Substantia nigra (tissue), 51 donors: ENCODE measurements at places on chromosomes 5 and 9.

DNA sequence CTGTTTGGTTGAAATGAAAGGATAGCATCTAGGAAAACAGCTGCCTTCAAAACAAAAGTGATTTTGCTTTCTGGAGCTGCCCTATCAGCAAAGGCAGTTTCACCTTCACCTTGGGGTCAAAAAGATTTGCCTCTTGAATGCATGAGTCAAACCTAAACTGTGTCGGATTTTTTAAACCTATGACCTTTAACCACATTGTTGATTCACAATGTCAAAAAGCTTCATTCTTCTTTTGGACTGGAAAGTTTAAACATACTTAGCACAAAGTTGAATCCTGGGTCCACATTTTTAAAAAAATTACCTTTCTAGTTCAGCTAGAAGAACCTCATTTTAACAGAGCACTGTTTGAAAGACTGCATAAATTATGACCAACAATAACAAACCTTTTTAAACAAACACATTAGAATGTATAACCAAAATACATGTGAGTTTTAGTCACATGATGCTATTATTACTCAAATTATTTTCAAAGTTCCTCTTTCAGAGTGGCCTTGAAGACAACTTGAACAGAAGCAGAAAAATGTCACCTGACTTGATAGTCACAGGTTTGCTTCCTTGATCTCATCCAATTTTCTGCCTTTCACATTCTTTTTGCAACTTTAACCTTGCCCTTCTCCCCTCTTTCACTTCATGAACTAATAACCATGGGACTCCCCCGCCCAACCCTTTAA, 109.7 kb upstream of the LHFPL2 start:
- DNase-seq: no peak

DNA sequence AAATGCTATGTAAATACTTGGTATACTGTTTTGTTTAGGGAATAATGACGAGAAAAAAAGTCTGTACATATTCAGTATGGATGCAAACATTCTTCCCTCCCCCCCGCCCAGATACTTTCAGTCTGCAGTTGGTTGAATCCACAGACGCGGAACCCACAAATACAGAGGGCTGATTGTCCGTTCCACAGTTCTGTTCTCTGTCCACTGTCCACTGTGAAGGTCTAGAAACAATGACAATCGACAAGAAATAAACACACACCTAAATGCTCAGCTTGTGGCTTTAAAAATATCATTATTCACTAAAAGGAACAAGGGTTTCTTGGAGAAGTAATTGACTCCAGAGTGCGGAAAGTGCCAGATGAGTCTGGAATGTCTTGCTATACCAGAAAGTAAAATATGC, 109.1 kb downstream of the TMEM161B start:
- peak; percentile 15 for DNase-seq

DNA sequence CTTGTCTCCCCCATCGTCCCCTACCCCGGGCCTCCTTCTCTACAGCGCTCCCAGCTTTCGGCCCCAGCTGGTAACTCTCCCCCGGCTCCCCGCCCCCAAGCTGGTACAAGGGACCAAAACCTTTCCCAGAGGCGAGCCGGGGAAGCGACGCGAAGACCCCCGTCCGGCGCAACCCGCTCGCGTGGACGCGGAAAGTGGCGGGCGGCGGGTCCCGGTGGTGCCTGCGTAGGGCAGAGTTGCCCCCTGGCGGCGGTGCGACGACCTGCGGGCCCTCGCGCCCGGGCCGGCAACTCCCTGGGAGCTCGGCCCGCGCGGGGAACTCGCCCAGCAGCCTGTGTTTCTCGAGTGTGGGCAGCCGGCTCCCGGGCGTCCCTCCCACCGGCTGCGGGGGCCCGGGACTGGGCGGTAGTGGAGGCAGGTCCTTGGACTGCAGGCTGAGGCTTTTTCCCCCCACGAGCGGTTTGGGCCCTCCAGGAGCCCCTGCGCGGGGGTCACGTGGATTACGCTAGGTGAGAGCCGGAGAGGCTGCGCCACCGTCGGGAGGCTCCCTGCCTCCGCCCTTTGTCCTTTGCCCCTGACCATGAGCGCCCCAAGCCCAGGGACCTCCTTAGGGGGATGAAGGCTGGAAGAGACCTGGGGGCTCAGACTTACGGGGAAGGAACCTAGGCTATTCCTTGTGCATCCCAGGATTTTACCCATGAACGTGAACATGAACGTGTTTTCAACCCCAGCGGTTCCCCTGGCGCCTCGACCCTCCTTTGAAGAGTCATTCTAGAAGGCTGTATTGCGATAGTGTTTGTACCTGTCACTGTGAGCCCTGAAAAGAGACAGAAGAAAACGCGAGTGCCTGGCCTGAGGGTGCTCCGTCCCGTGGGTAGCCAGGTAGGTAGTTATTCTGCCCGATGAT, 2.9 kb upstream of the FOXD1 start:
- DNase-seq: no peak

DNA sequence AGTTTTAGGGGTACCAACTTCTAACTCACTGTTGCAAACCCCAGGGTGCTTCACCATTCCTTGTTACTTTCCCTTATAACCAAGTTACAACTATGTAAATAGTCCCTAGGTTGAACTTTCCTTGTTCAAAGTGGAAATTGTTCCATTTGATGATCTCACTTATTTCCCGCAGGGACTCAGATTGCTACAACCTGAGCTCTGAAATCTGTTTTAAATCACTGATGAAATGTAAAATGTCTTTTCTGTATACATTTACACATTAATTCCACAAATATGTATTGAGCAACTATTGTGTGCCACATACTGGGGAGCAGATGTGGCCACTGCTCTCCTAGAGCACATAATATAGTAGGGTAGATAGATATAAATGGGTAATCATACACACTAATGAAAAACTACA, 69.1 kb upstream of the TARS1 start:
- no peak for DNase-seq

DNA sequence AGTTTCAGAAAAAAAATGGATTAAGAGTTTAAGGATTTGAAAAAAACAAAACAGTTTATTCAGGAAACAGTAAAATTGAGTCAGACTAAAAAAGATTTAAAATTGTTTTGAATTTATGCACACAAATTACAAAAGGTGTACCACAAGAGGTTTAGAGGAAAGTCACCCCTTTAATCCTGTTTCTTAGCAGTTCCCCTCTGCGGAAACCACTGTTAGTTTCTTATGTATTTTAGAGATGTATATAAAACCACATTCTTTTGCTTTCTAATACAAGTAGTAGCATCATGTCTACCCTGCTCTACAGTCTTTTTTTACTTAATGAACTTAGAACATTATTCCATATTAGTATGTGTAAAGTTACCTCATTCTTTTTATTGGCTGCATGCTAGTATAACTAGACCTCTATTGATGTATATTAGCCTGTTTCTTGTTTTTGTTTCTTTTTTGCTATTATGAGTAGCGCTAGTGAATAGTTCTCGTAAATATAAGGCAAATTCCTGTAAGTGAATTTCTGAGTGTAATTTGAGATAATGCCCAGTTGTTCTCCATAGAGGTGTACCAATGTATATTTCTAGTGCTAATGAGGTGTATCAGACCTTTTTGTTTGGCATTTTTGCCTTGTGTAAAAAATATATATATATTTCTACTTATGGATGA, 20.0 kb downstream of the GPBP1 start:
- no peak for DNase-seq

DNA sequence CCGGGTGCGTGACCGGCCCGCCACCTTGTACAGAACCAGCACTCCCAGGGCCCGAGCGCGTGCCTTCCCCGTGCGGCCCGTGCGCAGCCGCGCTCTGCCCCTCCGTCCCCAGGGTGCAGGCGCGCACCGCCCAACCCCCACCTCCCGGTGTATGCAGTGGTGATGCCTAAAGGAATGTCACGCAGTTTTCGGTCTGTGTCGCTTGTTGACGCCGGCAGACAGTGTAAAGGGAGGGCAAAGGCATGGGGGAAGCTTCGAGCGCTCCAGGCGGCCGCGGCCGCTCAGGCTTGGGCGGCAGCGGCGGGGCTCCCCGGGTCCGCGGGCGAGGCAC, 1.3 kb downstream of the LRRC26 start:
- DNase-seq: no peak

DNA sequence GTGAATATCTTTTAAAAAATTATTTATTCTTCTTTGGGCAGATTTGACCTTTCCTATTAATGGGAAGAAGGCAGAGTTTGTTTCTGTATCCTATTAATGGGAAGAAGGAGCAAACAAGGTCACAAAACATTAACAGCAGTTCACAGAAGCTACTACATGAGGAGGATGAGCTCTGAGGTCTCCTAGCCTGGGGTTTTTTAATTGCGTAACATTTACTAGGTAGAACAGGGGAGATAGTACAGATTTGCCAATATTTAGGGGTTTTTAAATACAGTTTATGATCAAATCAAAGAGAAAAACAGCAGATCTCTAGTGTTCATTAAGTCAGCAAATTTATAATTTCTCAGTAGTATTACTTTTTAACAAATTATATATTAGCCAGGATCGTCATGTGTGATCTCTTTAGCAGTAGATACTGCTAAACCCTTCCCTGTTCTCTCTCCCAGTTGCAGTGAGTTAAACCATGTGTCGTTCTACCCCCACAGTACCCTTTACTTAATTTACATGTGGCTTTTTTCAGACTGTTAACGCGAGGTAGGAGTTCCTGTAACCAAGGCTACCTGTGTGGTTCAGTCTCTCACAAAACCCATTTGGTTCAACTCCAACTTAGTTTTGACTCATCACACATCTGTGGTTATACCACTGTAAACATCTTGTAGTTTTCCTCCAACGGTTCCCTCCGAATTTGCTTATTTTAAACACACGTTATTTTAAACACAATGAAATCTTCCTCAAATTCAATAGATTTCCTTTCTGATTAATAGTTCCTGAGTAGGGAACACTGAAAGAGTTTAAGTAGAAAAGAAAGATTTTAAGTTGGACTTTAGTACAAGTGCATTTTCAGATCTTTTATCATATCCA, 13.3 kb downstream of the SLC25A46 start:
- DNase-seq: no peak

GRCh38 chr5:130104895-130105688, 200.8 kb downstream of the CHSY3 start:
- no peak for DNase-seq

GRCh38 chr9:734831-735511, 106.5 kb upstream of the DMRT1 start:
- DNase-seq: peak; percentile 49

GRCh38 chr5:83564069-83564749, 92.7 kb downstream of the VCAN start:
- no peak for DNase-seq

GRCh38 chr5:69502767-69503488, 10.3 kb downstream of the OCLN start:
- DNase-seq: no peak

DNA sequence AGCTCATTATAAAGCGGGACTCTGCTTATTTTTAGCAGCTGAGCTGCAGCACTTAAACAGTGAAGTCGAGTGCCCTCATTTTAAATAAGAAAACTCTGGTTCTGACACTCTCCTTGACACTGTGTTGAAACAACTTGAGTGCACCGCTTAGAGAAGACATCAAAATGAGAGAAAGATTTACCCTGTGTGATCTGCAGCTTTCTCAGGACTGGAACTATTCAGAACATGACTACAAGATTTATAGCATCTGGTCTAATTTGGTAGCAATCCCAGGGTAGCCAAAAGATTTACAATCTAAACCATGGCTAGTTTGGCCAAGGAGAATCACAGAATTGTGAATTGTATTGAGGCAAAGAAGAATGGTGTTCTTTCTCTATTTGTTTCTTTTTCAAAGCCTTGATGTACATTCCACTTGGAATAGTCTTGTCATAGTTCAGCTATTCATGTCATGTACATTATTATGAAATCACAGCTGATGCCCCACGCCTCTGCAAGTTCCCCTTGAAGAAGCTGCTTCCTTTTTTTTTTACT, 38.7 kb downstream of the PLEKHG4B start:
- DNase-seq: no peak

DNA sequence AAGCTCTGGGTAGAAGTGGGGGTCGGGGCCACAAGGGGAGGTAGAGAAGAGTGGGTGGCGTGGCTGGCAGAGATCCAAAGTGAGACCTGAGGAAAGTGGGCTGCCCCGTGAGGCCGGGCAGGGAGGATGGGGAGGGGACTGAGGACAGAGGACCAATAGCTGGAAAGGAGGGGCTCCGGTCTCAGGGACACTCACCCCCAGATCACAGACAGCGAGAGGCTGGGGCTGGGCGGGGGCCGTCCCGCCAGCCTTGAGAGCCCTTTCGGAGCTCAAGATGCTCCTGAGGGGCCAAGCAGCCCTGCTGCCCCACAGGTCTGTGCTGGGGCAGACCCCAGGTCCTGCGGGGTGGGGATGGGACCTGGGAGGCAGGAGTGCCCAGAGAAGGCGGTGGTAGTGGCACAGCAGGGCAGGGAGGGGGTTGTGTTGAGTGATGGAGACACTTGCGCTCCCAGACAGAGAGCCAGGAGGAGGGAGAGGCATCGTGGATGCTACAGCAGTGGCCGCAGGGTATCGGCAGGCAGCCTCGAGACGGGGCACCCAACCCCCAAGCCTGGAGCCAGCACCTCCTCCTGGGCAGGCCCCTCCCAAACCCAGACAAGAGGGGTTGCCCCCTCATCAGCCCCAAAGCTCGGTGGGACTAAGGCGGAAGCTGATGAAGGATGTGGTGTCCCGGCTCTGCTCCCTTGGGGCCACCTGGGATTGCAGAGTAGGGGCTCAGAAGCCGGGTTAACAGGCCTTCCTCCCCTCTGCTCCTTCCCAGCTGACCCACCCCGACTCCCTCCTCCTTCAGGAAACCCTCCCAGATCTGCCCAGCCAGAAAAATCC, 3.4 kb downstream of the SARDH start:
- no peak for DNase-seq

GRCh38 chr9:133629221-133630110, 6.7 kb upstream of the DBH start:
- DNase-seq: no peak

DNA sequence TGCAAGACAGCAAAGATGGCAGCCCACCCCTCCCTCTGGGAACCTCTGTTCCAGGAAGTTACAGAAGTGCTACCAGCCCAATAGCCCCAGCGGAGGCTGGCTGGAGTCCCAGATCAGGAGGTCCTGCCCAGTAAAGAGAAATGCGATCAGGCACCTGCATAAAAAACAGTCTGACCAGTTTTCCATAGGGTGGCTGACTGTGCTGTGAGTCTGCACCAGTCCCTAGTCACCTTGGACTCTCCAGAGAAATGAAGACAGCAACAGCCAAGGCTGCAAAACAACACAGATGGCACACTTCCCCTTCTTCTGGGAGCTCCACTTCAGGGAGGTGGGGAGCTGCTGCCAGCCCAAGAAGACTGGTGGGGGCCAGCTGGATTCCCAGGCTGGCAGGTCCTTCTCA, 265.5 kb upstream of the PCSK5 start:
- no peak for DNase-seq

- DNase-seq: no peak
Observed at GRCh38 chr5:78287833-78288232, 6.7 kb downstream of the AP3B1 start.

GRCh38 chr9:98871558-98872065, 64.1 kb downstream of the GALNT12 start:
- no peak for DNase-seq
